ENCODE measurements at places on chromosomes 4 and X.

DNA sequence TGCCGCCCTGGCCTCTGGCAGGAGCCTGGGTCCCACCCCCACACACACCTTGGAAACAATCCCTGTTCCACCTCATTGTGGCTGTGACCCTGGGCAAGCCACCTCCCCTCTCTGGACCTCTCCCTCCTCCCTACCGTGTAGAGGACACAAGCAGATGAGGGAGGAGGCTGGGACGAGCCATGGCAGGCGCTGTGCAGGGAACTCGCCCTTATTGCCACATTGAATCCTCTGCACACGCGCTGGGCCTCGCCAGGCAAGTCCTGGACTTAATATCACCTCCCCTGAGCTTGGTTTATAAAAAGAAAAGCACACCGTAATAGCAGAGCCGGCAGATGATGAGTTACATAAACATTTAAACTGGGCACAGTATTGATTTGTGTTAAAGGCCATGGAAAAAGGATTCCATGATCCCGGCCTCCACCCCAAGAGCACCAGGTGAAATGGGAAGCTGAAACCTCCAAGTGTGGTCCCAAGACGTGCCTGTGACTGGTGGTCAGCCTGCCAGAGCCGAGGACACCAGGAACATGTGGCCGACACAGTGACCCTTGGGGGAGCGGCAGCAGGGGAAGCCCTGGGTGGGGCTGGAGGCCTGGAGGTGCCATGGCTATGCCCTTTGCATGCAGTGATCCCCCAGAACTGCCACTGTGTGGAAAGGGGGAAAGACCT, 81.1 kb downstream of the PPP2R2C start:
- no peak for DNase-seq

- no peak for DNase-seq
These were observed 19.3 kb downstream of the PRSS48 start for GRCh38 chr4:151296227-151296626.

GRCh38 chr4:75916091-75916661, 13.9 kb upstream of the PPEF2 start:
- DNase-seq = no peak

DNA sequence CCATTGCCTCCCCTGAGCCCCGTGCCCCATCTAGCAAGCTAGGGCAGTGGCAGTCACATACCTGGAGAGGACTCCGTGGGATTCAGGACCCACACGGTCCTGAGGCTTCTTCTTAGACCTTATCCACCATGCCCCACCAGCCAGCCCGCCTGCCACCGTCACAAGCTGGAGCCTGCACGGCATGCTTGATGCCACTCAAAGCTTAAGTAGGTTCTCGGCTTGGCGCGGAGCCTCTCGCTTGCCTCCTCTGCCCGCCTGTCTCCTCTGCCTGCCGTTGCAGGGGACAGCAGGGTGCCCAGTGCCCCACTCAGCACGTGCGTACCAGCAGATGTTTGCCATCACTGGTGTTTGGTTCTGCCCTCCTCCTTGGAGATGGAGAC, 14.1 kb downstream of the PSAPL1 start:
- DNase-seq = no peak
